Upper lobe of right lung (tissue), 1 donor: ENCODE measurements at places on chromosomes 16 and 17.

- DNase-seq: no peak
Measured at GRCh38 chr17:965311-965989, 14.1 kb downstream of the NXN start.

GRCh38 chr17:80096561-80097021, 4.8 kb upstream of the GAA start:
- DNase-seq: no peak

DNA sequence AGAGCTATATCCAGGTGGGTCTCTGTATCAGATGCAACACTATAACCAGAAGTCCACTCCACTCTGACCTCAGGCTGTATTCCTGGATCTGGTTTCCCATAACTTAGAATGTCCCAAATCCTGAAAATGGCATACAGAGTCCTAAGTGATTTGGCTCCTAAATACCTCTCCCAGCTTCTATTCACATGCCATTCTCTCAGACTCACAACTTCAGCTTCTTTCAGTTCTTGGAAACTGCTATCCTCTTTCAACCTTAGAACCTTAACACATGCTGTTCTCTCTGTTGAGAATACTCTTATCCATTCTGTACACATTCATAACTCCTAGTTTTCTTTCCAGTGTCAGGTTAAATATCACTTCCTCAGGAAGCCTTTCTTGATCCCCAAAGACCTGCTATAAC, 132.0 kb downstream of the BRIP1 start:
- no peak for DNase-seq

- DNase-seq: no peak
Measured at GRCh38 chr16:50653633-50654519, 27.2 kb downstream of the SNX20 start.

DNA sequence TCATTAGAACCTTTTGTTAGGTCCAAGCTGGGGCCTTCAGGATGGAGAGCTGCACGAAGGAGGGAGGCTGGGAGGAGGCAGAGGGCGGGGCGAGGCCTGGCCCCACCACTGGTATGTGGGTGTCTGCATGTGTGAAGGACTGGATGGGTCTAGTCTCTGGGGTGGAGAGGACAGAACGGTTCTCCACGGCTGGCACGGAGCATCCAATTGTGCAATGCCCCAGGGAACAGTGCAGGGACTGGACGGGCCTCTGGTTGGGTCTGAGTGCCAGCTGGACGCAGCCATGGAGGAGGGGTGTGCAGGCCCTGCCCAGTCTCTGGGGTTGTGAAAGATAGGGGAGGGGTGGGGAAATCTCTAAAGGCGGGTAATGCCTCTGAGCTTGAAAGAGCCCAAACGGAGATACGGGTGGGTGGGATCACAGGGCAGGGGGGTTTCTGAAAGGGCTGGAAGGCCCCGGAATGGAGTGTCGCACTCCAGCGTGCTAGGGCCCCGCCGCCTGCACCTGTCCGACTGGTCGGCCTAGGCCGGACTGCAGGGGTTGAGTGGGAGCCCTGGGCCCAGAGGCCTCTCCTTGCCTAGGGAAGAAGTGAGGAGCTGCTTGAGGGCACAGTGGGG, 1.6 kb downstream of the PPL start:
- peak; percentile 94 for DNase-seq

- no peak for DNase-seq
Measured at GRCh38 chr16:55572439-55572838, 6.0 kb downstream of the CAPNS2 start.

GRCh38 chr17:48624544-48625494, 1.3 kb downstream of the HOXB9 start:
- no peak for DNase-seq

DNA sequence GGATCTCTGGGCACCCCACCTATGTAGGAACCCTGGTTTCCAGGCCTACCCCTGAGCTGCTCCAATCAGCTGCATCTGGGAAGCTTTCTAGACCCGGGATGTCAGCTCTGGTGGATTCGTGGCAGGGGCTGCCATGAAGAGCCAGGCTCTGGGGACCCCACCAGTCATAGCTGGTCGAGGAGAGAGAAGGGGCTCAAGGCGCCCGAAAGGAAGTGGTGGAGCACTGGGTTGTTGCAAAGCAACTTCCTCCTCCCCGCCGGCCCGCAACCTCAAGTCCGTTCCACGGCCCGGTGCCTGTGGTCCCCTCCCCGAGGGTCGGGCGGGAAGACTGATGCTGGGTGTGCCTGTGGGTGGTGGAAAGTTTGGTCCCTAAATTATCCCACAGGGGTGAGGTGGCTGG, 10.2 kb downstream of the TBKBP1 start:
- peak; percentile 68 for DNase-seq

- no peak for DNase-seq
Measured at GRCh38 chr16:57510016-57510871, 24.0 kb upstream of the DOK4 start.
